ENCODE measurements at places on chromosomes 5 and 9.

DNA sequence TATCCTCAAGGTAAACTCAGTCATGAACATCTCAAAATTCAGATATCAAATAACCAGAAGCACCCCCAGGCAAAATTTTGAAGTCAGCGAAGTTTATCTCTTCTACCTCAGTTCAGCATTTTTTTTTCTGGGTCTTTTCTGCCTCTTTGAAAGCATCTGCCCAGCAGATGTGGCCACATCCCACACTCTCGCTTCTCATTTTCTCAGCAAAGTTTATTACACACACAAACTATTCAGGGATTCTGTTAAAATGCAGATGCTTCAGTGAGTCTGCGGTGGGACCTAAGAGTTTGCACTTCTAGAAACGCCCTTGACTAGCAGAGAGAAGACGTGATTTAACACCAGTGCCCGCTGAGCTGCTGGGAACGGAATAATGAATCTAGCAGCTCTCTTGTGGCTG is 19.3 kb downstream of the RASEF start:
- DNase-seq = no peak

DNA sequence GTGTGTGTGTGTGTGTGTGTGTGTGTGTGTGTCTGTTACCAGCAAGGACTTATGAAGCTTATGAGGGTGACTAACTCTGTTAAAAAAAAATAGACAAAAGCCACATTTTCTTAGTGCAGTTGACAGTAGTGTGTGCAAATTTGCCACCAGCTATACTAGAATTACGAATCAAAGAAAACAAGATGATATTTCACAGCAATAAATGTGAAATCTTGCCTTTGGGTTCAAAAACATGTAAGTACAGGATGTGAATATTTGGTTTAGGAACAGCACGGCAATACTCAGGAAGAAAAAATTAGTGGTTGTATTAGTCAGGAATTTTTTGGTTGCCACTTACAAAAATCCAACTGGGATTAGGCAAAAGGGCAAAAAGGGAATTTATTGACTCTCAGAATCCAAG is 117.4 kb downstream of the NPR3 start:
- no peak for DNase-seq

DNA sequence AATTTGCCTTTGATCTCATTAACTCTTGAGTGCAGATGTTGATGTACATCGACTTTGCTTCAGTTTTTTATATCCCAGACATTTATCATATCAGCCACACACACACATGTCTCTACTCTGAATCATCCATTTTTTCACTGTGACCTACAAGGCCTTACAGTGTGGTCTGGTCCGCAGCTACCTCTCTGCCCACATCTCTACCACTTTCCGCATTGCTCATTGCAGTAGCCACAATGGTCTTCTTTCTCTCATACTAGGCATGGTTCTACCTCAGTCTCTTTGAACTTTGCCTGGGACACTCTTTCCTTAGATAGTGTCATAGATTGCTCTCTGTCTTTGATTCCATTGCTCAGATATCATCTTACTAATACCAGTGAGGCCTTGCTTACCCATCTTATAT is 87.9 kb upstream of the FSD1L start:
- no peak for DNase-seq

DNA sequence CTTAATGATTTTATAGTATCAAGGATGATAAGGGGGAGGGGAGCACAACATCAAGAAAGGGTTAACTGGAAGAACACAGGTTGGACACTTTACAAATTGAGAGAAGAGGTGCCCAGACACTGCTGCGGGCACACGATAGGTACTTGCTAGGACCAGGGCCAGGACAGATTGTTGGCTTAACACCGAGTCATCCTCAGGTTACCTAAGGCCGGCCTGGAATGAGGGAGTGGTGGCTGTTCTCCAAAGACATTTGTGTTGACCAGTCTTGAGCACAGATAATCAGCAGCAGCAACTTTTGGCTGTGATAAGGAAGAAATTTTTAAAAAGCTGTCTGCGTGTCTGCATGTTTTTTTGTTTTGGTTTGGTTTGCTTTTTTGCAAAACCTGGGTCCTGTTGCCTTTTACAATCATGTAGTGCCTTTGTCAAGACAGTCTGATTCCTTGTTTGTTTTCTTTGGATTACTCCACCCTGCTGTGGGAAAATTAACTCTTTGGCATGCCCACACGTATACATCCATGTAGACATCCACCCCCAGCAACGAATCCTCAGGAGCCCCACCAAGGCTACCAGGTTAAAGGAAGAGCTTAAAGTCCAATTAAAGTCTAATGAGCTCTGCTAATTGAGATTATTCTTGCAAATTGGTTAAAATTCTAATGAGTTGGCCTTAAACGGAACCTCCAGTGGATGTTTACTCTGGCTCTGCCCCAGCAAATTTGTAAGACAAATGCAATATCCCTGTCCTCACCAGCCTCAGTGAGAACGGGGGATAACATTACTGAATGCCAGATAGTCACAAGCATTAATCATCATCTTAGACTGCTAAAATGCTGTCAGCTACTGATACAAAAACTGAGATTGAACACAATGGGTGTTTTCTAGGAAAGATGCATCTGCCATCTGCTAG is 382.3 kb downstream of the ACTL7B start:
- DNase-seq = no peak

DNA sequence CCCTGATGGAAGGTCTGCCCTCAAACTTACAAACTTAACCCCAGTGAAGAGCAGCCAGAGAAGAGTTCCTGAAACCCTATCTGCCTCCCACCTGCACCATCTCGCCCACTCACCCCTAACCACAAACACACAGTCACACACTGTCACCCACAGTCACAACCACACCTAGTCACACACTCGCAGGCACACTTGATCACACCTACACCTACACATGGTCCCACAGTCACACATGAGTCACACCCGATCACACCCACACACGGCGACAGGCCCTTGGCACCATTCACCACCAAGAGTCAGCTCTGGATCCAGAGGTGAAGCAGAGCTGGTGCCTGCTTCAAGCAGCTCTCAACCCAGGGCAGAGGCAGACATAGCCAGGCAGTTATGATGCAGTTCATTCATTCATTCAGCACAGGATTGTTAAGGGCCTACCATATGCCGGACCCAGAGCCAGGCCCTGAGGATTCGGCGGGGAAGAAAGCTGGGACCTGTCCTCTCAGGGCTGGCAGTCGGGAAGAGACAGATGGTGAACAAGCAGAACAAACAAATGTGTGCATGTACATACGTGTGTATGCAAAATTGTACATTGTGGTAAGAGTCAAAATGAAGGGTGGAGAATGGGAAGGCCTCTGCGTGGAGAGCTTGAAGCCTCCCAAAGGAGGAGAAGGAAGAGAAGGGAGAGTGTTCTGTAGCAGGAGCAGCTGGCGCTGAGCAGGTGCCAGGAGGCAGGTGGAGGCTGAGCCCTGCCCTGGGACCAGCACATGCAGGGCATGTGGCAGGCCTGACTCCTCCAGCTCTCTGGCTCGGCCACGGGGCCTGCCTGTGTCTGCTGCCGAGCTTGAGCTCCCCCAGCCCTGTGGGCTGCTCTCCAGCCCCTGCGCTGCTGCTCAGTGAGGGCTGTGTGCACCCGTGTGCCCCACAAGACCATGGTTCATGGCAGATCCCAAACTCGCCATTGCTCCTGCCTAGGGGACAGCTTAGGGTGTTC is 6.4 kb downstream of the TSPAN17 start:
- DNase-seq = peak; percentile 93

DNA sequence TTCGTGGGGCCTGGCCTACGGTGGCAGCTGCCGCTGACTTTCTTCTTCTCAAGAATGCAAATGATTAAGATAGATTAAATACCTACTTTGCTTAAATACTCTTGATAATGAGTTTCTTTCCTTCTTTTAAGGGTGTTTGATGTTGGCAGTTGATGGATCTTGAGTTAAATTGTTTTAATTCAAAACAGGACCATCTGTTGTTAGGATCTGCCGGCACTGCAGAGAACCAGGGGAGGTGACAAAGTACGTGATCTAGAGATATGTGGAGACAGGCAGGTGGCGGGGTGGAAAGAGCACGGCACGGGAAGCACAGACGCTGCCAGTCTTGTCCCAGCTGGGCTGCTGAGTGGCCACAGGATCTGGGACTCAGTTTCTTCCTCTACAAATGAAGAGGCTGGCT is 37.9 kb downstream of the MED27 start:
- peak; percentile 59 for DNase-seq

- DNase-seq = no peak
Measured at GRCh38 chr9:93909242-93909616, 45.9 kb downstream of the BARX1 start.

DNA sequence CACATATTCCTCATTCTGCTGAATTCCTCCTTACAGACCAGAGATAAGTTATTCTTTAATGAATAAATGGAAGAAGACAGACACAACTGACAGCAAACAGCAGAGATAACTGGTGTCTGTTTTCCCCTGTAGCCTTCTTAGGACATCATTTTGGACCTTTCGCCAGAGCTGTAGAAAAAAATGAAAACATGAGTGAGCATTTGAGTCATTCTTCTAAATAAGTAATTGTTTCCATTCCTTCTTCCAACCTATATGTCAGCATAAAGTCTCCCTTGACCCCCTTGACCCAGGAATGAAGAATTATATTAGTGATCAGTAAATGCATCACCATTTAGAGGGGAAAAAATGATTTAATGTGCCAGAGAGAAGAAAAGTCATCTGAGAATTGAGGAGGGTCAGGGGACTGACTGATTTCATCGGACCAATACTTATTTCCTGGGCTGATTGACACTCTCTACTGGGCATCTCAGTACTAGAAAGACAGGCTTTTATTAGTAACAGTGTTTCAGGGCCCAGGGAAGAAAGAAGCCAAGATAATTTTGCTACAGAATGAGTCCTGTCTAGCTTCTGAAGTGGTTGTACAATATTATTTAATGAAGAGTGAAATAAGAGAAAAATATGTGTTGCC is 597.0 kb downstream of the PSAT1 start:
- DNase-seq = no peak

GRCh38 chr5:8568858-8569257 is 699.9 kb downstream of the MTRR start:
- DNase-seq = no peak

GRCh38 chr9:135885100-135885853 is 22.1 kb downstream of the CAMSAP1 start:
- DNase-seq = no peak

DNA sequence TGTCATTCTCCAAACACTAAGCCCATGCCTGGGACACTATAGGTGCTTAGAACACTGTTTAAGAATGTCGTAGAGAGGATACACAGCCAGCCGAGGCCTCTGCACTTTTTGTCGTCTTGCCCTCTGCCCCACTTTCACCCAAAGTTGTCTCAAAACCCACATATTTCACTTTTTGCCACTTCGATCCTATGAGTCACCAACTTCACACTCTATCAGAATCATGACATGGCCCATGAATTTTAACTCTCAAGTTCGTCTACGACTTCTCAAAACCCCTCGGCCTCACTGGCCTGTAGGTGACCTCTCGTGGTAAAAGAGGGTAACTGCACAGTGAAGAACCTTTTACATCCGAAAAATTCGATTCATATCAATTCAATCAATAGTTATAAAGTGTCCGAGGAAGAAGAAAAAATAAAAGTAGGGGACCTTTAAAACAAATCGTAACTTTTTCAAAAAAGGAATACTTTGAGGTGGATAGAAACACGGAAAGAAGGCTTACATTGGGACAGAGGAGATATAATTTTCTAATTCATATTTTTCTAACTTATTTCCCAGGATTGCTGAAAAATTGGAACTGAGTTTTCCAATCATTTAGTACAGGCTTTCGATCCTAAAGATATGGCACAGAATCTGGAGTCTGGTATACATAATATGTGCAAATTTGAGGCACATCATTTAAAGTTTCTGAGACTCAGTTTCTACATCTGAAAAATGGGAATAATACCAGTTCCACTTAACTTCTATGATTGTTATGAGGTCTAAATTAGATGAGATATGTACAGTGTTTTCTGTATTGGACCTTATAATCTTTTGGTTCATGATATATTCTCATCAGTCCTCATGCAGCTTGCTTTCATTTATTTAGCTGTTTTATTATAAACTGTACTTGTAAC is 122.6 kb downstream of the APBA1 start:
- DNase-seq = peak; percentile 33

GRCh38 chr5:493119-493701 is 31.0 kb downstream of the SLC9A3 start:
- no peak for DNase-seq

- no peak for DNase-seq
Measured at GRCh38 chr9:73053543-73053942, 98.1 kb upstream of the ANXA1 start.

GRCh38 chr5:58582019-58582802 is 664 bp upstream of the RAB3C start:
- DNase-seq = peak; percentile 8

- no peak for DNase-seq
Measured at GRCh38 chr5:18216016-18216415, 581.8 kb downstream of the TAF11L14 start.

DNA sequence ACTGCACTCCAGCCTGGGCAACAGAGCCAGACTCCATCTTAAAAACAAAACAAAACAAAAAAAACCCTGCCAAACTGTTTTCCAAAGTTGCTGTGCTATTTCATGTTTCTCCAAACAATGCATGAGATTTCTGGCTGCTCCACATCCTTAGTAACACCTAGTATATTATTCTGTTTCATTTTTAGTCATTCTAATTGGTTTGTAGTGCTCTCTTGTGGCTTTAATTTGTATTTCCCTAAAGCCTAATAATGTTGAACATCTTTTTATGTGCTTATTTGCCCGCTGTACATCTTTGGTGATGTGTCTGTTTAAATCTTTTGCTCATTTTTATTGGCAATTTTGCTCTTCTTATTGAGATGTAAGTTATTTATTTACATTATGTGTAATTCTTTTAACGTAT is 18.4 kb upstream of the TTC1 start:
- DNase-seq = peak; percentile 19

- no peak for DNase-seq
Measured at GRCh38 chr9:69976152-69976551, 67.5 kb upstream of the MAMDC2 start.

- no peak for DNase-seq
Measured at GRCh38 chr5:63043792-63044191, 465.2 kb downstream of the LRRC70 start.

- no peak for DNase-seq
Measured at GRCh38 chr5:151924564-151925301, at the start of gene GLRA1. Gene GLRA1, minus strand, starts transcription at chr5:151924851. Its CDS starts 302 bp downstream, at chr5:151924549.

DNA sequence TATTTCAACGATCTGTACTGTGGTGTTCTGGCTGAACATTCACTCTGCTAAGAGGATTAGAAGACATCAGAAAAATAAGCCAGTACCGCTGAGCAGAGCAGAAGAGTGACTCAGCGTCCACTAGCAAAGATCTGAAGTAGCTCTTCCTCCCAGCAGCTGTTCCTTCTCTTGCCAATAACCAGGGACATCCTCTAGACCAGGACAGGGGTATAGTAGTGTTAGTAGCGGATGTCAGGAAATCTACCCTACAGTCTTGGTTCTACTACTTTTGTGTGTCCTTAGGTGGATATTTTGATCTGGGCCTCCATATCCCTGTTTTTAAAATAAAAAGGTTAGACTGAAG is 103.6 kb downstream of the TSSK1B start:
- no peak for DNase-seq
